ENCODE measurements at places on chromosomes 12 and 14.

DNA sequence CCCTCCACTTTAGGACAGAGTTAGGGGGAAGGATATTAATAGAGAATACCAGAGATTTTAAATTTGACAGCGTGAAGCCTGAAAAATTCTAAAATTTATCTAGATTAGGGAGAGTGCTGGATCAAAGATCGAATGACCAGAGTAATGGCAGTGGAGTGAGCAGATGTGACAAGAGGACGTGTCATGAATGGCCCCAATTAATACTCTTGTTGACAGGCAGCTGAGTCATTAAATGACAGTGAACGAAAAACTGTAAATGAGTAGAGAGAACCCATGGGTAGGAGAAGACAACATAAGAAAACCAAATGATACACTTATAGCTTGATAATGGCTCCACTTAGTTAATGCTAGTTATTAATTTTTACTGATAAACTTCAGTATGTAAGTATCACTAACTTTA, 73.9 kb upstream of the PLEKHA5 start:
- no peak for DNase-seq

GRCh38 chr12:19003987-19004619, 125.4 kb upstream of the PLEKHA5 start:
- DNase-seq = no peak

DNA sequence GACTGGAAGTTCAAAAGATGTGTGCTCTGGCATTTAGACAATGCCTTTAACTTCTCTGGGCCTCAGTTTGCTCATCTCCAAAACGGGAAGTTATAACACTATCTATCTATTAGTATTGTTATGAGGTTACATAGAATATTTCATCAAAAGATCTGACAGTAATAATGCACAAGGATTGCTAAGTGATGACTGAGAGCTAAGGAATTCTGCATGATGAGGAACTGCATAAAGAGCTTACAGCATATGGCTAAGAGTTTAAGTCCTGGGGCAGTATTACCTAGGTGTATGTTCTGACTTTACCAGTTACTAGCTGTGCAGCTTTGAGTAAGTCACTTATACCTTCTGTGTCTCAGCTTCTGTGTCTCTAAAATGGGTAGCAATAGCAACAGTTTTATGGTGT, 160.1 kb upstream of the TMPO start:
- DNase-seq = no peak

- no peak for DNase-seq
These were observed 3.3 kb downstream of the COL2A1 start for GRCh38 chr12:48000878-48001504.

DNA sequence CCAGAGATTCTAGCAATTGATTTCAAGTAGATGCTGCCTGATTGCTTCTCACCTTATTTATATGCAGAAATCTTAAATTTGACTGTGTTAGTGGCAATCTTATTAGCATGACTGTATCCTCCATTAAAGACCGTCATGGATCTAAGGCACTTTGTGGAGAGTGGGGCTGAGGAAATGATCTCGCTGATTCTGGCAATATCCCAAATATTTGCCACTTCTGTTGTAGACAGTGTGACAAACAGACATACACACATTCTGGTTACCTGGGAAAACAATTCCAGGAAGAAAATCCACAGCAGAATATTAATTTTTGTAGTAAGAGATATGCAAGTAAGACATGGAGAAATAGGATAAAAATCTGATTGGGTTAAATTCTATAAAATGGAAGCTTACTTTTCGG, 269.0 kb upstream of the G2E3 start:
- DNase-seq = no peak

DNA sequence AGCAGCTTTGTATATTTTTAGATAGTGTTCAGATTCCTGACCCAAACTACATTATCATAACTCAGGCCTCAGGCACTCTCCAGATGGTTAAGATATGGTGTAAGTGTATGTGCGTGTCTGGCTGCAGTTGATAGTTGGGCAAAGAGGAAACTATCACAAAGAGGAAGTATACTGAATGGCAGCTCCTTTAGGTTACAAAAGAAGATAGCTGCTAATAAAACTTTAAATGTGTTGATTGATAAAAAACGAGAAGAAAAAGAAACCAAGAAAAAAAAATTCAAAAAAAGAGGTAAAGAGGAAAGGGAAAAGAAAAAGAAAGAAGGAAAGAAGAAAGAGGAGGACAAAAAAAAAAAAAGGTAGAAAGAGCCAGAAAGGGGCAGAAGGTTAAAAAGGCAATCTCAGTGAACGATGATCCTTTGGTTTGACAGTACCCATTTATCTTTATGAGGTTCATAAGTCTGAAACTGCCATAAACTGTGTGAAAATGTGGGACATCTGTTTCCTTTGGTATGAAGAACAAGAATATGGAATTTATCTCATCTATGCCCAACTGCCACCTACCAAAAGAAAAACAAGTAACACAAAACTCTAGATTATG, 42.2 kb downstream of the TAOK3 start:
- peak; percentile 40 for DNase-seq

GRCh38 chr14:71416392-71416791, 509.1 kb downstream of the PCNX1 start:
- no peak for DNase-seq

GRCh38 chr12:131035245-131035681, 81.6 kb downstream of the ADGRD1 start:
- no peak for DNase-seq

DNA sequence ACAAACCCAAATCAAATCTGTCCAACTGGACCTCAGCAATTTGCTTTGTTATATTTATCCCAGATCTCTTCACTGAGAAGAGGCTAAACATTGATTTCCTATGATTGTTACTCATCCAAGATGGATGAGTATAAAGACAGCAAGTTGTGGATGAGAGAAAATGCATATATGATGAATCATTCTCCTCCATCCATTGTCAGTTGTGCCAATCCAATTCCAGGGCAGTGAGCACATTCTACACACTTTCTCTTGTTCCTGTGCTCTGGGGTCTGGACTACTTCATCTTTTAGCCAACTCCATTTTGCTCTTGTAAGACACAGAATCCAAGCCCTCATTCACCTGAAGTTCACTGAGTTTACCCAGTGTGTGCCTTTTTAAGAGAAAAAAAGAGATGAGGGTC, 105.7 kb downstream of the GCH1 start:
- DNase-seq = no peak

DNA sequence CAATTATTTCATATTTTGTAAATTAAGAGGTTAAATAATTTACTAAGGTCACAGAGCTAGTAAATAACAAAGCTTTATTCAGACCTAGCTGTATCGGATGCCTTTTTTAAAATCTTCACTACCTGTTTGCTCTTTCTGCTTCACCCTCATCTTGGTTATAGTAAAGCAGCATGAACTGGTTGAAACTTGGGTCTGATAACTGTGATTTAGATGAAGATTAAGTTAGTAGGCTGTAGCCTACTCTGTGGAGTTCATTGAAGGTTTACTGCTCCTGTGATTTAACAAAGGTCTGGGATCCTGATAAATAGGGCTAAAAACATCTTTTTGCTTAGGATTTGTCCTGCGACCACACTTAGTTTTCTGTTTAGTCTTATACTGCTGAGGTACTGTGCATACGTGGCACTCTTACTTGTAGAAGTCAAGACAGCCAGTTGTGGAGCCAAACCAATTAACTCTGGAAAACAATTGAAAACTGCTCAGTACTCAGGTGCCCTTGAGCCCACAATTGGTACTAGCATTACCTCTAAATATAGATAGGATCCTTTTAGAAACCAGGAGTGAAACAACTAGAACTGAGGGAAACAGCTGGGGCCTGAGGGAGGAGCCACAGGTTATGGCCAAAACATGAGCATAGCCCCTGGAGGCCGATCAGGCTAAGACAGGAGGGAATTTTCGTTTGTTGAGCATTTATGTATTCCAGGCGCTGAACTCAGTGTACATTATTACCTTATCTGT, 2.3 kb downstream of the SPATS2 start:
- no peak for DNase-seq

DNA sequence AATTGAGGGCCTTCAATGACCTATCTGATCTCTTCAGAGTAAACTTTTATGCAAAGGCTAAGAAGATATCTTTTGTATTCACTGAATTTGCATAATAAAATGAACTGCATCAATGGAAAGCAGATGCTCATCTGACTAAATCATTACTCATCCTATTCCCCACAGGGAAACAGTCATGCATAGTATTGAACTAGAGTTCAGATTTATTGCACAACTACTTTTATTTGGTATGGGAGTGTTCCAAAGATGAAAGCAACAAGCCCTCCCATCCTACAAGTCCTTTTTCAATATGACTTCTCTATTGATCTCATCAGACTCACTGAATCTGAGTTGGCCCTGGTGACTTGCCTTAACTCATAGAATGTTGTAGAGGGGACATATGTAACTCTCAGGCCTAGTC, 159.8 kb downstream of the KITLG start:
- DNase-seq = peak; percentile 72

DNA sequence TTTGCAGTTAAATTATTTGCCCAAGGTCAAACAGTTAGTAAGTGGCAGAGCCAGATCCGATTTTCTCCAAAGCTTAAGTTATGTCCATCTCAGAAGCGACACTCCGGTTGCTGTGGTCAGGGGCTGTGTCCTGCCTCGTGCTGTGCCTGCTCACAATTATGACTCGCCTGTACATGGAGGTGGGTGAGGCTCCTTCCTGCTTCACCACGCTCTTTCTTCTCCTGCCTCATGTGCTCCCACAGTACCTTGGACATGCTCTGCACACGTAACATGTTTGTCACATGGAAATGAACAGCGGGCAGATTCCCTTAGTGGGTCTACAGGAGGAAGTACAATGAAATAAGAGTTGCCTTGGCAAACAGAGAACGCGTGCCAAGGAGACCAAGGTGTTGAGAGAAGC, 62.2 kb upstream of the CCND2 start:
- DNase-seq = no peak

GRCh38 chr12:95481072-95481471, 7.1 kb downstream of the METAP2 start:
- DNase-seq = no peak

- DNase-seq = no peak
These were observed 1519.3 kb upstream of the TMEM132C start for GRCh38 chr12:126747530-126748149.

DNA sequence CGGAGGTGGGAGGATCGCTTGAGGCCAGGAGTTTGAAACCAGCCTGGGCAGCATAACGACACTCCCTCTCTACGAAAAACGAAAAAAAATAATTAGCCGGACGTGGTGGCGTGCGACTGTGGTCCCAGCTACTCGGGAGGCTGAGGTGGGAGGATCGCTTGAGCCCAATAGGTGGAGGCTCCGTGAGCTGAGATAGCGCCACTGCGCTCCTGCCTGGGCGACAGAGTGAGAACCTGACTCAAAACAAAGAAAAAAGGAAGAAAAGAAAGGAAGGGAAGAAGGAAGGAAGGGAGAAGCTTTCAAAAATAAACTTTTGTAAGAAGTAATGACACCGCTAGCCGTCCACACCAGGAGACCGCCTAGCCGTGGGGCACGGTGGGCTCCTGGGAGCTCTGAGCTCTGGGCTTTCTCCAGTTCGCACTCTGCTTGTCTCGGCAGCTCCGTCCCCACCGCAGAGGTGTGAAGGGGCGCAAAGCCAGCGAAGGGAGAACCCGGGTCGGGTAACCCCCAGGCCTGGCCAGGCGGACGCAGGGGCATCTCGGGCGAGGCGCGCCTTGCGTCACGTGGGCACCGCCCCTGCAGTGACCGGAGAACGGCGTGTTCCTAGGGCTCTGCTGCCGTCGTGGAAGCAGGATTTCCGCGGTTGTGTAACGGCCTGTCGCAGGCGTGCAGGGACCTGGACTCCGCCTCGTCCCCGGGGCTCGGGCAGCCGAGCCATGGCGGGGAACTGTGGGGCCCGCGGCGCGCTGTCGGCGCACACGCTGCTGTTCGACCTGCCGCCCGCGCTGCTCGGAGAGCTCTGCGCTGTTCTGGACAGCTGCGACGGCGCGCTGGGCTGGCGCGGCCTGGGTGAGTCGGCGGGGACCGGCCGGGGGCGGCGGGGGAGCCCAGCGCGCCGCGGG, at the start of gene IRAK3:
Gene IRAK3 (plus strand): TSS at position 631 of the 902 bp plus-strand sequence. CDS start 86 bp downstream, at position 717.
- DNase-seq = no peak

DNA sequence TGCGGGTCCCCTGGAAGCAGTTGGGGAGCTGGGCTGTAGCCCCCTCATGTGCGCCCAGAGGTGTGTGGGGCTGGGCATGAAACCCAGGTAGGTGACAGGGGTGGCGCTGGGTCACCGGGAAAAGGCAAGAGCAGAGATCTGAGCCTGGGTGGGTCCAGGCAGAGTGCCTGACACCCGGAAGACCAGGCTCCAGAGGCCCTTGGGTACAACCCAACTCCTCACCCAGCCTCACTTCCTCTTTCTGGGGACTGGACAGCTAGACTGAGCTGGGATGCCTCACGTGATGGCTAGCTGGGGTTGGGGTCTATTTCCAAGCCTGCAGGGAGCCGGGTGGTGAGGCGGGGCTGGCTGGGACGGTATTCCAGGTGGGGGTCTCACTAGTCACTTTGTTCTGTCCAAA, 16.3 kb upstream of the CYP46A1 start:
- DNase-seq = no peak

DNA sequence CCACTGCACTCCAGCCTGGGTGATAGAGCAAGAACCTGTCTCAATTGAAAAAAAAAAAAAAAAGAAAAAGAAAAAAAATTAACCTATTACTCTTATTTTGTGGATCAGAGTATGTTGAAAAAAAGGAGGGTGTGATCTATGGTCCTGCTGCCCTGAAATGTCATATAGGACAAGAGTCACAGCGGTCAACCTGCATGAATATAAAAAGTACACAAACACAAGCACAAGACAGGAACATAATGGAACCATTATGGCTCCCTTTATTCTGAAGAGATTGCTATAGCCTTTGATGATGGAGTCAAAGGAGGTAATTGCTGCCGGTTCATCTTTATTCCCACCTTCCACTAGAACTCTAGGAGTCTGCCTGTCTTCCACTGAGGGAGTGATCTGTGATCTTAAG, 96.9 kb downstream of the NTN4 start:
- DNase-seq = no peak

DNA sequence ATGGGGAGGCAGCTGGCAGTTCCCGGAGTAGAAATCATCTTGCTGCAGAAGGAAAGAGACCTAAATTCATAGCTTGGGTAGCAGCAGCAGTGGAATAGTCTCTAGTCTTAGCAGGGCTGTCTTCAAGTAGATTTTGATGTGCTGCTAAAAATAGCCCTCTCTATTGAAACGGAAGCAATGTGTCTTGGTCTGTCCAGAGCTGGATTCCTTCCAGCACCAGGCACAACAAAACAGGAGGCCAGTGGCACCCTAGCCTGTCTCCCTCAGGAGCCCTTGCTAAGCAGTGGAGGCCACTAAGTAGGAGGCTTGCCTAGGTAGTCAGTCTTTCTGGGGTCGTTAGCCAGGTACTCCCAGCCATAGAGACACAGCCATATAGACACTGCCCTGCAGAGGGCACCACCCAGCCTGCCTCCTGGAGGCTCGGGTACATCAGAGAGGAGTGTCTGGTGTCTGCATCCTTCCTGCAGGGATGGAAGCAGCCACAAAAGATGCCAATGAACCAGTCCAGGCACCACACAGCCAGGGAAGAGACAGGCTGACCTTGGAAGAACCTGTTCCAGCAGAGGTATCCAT, 97.5 kb downstream of the CRACR2A start:
- no peak for DNase-seq

- no peak for DNase-seq
These were observed 20.0 kb downstream of the PROX2 start for GRCh38 chr14:74855945-74856344.

GRCh38 chr14:102539544-102540314, 30.2 kb upstream of the ANKRD9 start:
- DNase-seq = no peak
